Activated gamma-delta T cell treated with Interleukin-2 at 50 U/mL for 16 hours (primary cell): ENCODE measurements at places on chromosomes 3 and 15.
A peak's percentile ranks its signal among the peaks of the same experiment; 100 is the strongest.

DNA sequence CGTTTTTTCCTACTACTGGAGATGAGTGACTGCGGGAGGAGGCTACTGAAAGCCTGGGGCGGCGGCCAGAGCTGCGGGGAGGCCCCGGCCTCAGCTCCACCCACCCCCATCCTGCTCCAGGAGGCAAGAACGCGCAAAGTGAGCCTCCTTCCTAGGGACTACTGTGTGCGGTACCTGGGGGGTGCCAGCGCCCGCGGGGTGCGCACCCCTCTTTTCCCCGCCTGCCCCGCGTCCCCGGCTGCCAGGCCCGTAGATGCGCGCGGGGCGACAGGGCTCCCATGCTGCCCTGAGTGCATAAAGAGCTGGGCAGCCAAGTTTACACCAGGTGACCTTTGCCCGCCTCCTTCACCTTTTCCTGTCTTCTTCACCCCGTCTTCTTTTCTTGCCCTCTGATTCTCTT lies 2.5 kb upstream of the USF3 start:
- DNase-seq, result no peak

DNA sequence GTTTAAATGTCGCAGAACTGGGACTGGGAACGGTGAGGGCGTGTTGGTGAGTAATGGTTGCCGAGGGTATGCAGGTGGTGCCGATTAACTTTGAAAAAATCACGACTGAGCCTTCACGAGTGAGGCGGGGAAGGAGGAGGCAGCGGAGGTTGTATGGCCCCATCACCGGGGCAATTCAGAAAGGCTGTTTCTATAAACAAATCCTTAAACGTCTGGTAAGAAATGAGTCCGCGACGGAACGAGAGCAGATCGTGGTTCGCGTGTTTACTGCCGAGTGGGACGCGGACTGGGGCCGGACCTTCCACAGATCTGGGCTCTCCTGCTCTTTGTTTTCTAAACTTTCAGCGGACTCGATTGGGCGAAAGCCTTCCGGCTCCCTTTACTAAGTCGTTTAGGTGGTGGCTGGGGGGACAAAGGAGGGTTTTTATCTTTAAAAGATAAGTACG lies 2.7 kb downstream of the IGF1R start:
- no peak for DNase-seq

DNA sequence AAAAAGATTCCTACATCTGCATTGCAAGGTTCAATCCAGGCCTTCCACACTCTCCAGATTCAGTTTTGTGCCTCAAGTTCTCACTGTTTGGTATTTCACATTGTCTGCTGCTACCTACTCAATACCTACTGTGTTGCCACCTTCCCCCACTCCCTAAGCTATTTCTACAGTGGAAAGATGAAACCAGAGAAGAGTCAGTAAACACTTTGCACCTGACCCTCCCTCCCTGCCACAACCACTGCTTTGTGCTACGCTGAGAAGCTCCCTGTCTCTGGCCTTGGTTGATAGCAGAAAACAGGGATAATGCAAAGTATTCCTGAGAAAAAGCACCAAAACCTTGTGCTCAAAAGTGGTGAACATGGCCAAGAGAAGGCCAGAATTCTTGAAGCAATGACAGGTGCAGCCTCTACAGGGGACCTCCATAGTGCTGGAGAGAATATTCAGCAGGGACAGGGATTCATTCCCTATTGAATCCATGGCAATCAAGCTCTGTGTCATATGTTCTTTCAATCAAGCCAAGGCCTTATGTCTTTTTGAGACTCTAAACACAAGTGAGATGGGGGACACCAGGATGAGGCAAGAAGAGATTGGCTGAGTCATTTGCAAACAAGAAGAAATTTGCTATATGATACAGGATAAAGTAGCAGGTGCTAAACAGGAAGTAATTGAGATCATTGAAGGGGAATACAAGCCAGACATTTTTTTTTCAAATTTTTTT lies 83.5 kb upstream of the LIPC start:
- no peak for DNase-seq

GRCh38 chr3:187256051-187256616 lies 35.4 kb downstream of the MASP1 start:
- no peak for DNase-seq

DNA sequence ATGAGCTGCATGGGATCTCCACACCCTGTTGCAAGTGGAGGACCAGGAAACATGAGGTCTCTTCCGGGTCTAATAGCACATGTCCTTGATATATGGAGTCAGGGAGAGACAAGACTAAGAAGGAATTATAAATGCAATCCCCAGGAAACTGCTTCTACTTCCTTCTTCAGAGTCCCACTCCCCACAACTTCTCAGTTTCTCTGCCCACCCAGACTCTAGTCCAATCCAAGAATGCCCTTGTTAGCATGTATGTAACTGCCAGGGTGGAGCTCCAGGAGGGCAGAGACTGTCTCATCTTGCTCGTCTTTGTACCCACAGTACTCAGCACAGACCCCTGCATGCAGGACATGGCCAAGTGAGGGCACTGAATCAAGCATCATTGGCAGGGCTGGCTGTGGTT lies 8.3 kb downstream of the DAPK2 start:
- DNase-seq, result no peak

- no peak for DNase-seq
Observed at GRCh38 chr15:72377331-72377730, 1.5 kb upstream of the HEXA start.

- DNase-seq, result no peak
Observed at GRCh38 chr3:40504636-40505430, 1.0 kb upstream of the ZNF620 start.

GRCh38 chr3:171328419-171329082 lies 131.7 kb downstream of the TNIK start:
- DNase-seq, result peak; percentile 44

DNA sequence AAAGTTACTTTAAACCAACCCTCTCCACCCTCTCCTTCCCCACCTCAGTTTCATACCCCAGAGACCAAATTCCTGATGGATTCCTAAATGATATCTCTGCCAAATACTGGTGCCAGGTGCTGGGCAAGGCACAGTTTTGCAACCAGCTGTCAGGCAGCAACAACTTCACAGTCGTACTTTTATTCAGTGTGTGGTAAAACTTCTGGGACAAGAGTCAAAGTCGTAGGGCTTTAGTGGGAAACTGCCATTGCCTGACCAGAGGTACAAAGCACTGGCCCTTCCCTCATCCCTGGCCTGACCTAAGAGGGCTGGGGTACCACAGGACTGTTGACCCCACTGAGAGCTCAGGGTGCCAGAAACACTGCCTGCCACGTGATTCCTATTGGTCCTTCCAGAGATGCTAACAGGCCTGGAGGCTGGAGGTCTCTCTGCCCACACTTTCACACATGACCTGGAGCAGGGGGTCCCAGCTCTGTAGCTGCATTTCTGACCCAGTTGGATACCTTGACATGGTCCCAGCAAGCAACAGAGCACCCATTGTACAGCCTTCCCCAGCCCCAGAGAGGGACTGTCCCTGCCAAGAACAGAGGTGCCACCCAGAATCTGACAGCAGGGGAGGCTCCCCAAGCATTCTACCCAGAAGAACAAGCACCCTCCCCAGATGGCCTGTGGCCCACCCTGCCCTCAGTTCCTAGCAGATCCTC lies 59.9 kb downstream of the LIPC start:
- no peak for DNase-seq

GRCh38 chr3:153252963-153253362 lies 90.9 kb downstream of the RAP2B start:
- DNase-seq, result no peak

DNA sequence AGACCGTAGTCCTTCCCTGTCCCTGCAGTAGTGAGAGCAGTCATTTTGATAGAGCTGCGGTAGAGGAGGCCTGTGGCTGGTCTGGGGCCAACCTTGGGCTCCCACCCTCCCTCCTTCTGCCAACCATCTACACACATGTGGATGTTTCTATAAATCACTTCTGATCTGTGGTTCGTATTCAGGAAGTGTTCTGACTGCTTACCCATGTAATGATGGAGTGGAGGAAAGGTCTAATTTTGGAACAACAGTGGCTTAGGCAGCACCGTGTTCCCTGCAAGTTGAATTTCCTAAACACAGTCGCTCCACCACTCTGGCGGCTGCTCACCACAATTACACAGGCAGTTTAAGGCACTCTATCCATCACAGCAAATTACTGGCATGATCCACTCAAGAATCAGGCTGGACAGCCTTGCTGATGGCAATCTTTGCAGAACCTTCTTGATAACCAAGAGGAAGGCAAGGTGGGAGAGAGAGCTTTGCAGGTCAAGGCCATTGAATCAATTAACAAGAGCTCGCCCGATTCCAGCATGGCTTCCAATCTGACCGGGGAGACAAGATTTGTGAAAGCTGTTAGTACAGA lies 104.7 kb upstream of the VEPH1 start:
- DNase-seq, result no peak

DNA sequence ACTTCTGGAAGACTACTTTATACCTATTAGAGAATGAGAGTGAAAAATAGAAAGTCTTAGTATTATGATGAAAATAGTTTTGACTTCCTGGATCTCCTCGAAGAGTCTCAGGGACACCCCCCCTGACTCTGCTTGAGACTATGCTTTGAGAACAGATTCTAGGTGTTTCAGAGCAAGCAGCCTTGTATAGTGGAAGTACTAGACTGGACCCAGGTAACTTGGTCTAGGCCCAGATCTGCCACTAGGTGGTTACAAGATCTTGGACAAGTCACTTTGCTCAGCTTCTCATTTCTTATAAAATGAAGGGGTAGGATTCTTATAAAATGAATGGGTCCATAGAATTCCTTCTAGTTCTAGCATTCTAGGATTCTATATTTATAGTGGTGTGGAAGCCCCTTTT lies 9.1 kb downstream of the ABHD5 start:
- DNase-seq, result no peak

- DNase-seq, result no peak
Observed at GRCh38 chr3:48750856-48751255, 33.8 kb upstream of the IP6K2 start.

DNA sequence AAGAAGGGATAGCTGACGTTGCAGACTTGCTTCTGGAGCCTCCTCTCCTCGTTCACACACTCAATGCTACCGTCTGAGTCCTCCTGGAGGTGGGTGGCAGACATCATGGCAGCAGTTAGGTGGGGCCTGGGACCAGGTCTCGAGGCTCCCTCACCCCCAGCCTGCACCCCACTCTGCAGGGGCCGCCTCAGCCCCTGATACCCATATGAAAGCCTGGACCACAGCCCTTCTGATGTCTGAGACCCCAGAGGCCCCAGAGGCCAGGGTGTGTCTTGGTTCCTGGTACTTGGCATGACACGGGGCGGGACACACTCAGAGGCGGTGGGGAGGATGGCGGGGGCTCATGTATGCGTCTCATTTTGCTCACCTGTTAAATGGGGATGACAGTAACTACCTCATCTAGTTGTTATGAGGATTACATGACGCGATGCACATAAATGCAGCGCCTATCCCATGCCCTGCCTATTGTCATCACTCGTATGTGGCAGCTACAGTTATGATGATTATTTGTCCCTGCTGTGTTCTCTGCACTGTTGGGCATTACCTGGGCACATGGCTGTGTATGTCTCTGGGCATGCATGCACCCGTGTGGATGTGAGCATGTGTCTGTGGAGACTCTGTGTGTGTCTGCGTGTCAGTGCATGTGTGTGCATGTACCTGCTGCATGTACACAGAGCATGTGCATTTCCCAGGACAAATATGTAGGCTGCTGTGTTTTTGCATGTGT lies 39.9 kb downstream of the FEM1B start:
- DNase-seq, result no peak

DNA sequence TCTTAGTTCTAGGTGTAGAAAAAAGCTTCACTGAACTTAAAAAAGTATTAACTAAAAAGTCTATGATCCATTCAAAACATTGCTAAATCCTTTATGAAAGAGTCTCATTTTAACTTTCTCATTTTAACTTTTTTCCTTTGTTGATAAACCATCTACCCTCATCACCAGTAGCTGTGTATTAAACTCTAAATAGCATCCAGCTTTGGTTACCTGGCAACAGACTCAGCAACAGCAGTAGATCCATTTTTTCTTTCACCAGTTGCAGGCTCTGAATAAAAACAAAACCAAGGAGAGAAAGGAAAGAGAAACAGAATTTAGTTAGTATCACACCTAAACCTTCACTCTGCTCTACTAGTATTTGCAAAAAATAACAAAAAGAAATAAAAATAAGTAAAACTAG lies 51.6 kb downstream of the TP53BP1 start:
- DNase-seq, result no peak

- DNase-seq, result no peak
Observed at GRCh38 chr15:90685591-90686434, 31.3 kb upstream of the BLM start.

DNA sequence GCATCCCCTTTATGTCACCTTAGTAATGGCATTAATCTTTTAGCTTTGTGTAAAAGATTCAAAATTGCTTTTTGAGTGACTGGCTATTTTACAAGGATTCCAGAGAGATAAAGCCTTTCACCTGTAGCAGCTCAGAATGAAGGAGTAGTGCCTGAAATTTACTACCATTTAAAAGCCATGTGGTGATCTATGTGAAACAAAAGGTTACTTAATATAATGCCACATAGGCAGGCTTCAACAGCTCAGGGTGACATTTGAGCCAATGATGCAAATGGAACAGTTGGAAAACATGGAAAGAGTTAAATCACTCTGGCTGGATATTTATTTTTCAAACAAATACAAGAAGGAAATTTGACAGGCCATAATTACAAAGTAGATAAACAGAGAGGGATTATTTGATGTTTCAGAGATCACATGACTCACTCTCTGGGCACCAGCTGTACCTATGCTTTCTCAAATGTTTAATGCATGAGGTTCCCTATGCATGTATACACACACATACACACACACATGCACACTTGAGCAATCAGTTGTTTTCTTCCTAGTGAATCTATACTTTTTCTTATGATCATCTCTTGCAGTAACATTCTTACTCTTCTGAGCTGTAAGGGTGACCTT lies 171.5 kb downstream of the ZMAT3 start:
- no peak for DNase-seq
